ENCODE measurements at places on chromosomes 2 and 18.
A peak's percentile ranks its signal among the peaks of the same experiment; 100 is the strongest.

DNA sequence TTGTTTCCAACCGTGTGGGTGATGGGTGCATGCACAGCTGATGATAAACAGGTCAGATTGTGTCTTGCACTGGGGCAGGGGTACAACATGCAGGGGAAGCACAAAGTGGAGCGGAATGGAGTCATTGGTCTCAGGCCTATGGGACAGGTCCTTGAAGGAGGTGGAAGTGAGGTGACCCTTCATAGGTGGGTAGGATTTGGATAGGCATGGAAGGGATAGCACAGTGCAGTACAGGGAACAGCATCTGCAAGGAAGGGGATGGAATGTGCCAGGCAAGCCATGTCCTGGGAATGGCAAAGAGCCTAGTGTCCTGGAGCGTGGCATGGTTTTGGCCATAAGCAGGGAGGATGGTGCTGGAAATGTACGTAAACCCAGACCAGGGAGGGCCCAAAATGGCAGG, 143.9 kb downstream of the CAPN13 start:
- no peak for DNase-seq

- no peak for DNase-seq
Measured at GRCh38 chr18:47262301-47263149, 11.1 kb upstream of the SKOR2 start.

DNA sequence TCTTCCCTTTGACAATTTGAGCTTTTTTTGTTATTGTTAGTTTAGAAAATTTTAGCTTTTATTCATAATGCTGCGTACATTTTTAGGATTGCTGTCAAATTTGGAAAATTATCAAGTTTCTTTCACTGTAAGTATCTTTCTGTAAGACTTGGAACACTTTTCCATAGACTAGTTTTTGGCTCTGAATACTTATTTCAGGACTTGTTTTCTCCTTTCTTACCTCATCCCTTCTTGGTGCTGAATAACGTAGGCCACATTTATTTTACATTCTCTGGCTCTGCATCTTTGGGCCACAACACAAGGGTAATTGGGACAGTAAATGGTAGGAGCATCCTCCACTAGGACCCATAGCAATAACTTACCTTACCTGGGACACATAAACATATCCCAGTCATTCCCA, 85.1 kb downstream of the CCDC85A start:
- DNase-seq: no peak

- DNase-seq: peak; percentile 29
Measured at GRCh38 chr2:105919826-105920225, 175.1 kb downstream of the NCK2 start.

Measured in stimulated activated CD4-positive, alpha-beta T cell treated with anti-CD3 and anti-CD28 coated beads, Interleukin-15, amount 100 ng/mL, for 1 hour (primary cell).